Astrocyte of the hippocampus (primary cell): ENCODE measurements at places on chromosomes 6 and 20.

GRCh38 chr6:22668307-22668706, 98.9 kb downstream of the HDGFL1 start:
- peak; percentile 81 for DNase-seq

- DNase-seq: peak; percentile 62
Observed at GRCh38 chr6:90226257-90226656, 70.4 kb downstream of the BACH2 start.

DNA sequence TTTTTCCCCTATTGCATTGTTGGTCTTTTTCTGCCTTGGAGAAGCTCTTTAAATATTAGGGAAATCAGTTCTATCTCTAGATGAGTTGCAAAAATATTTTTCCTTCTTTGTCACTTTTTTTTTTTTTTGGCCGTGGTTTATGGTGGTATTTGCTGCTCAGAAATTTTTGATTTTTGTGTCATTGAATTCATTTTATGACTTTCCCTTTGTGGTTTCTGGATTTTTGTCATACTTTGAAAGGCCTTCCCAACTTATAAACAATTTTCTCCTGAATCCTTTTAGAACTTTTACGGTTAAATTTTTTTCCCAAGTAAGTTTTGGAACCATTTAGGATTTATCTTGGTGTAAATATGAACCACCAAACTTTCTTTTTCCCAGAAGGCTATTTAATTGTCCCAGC, 145.6 kb downstream of the GJA10 start:
- DNase-seq: peak; percentile 28

GRCh38 chr6:151293688-151294016, 53.9 kb downstream of the AKAP12 start:
- DNase-seq: no peak

- DNase-seq: peak; percentile 90
Observed at GRCh38 chr6:22147921-22148776, 148.7 kb downstream of the PRL start.

- DNase-seq: no peak
Observed at GRCh38 chr6:16512544-16513290, 248.5 kb downstream of the ATXN1 start.
